ENCODE measurements at places on chromosomes 1 and 21.

DNA sequence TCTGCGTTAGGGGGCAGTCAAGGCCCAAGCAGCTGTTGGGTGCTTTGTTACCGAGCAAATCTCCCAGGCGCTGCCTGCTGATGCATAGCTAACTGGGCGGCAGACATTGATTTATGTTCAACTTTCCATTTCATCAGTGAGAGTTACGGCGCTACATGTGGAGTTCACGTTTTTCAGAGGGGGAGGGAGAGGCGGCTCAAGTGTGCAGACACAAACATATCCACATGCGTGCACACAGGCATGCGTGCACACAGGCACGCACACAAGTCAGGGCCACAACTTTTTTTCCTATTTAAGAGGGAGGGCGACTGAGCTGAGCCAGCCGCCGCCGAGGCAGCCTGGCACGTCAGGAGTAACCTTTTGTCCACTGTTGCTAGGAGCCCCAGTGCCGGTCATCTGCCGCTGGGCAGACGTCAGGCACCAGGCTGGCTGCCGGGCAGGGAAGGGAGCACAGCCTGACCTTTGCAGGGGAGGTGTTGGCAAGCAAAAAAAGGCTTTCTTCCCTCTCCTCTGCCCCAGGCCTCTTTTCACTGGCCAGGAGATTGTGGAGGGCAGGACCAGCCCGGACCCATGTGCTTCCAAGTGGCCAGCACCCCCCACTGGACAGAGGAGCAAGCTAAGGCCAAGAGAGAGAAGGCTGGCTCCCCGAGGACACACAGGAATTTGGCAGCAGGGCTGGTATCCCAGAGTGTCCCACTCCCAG lies 73.3 kb downstream of the MRPL37 start:
- DNase-seq, result no peak

DNA sequence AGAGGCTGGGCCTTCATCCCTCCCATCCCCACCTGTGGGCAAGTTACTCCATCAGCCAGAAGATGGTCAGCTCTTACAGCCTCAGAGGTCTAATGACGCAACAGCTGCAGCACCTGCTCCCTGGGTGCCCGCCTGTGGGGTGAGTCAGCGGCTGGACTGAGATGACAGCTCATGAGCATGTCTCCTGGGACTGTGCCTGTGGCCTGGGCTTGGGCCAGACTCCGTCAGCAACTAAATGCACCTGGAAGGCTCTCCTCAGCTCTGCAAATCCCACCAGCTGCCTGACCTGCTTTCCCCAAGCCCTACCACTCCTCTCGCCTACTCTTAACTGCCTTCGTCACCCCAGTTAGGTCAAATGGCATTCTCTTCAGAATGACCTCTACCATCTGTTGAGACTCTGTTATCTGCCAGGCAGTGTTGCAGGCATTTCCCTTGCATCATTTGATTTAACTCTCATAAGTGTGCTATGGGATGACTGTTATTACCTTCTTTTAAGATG lies 47.7 kb downstream of the ETS2 start:
- no peak for DNase-seq

GRCh38 chr1:183178545-183178944 lies 7.5 kb upstream of the LAMC2 start:
- no peak for DNase-seq

GRCh38 chr1:168656485-168656884 lies 72.5 kb downstream of the DPT start:
- no peak for DNase-seq

DNA sequence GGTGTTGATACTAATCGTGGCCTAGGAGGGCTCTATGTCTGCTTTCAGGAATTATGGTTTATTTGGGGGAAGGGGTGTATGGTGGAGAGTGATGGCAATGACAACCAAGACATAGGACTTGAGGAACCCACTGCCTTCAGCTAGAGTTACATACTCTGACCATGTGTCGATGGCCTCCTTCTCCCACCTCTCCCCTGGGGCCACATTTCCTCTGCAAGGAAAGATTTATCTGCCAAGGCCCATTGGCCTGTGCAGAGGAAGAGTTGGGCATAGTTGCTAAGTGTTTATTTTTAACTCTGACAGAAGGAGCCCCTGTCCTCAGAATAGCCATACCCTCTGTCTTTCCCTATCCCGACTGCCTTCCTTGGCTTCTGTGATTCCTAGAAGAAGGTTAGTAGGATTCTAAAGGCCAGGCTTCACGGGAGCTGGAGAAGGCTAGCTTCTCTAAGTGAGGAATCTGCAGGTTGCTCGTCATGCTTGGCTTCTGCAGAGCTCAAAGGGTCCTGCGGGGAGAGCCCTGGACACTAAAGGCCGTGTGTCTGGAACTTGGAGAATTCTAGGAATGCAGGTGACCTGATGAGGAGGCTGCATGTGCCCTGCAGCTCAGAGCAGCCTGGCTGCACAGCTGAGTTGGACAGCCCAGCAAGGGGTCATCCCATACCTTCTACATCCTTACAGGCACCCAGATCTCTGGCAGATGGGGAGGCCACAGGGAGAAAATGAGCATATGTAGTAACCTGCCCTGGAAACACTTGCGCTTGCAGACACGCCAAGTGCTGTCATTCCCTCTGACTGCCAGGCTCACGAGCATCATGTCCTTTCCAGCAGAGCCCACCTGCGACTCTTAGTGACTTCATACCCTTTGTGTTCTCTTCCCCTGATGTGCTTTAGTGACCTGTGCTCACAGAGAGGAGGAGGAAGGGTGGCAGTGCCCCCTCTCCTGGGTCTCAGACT lies 9.7 kb downstream of the MAPKAPK2 start:
- no peak for DNase-seq

DNA sequence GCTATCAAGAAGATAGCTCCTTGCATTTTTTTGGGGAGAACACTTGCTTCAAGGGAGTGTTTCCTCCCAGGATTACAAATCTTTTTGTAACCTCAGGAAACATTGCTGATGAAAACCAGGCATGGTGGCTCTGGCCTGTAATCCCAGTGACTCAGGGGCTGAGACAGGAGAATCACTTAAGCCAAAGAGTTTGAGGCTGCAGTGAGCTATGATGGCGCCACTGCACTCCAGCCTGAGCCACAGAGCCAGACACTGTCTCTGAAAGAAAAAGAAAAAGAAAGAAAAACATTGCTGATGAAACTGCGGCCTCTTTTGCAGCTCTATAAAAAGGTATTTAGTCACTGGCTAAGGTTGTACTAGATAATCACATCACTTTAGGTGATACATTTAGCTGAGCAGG lies 7.3 kb downstream of the RNU1-2 start:
- DNase-seq, result no peak

DNA sequence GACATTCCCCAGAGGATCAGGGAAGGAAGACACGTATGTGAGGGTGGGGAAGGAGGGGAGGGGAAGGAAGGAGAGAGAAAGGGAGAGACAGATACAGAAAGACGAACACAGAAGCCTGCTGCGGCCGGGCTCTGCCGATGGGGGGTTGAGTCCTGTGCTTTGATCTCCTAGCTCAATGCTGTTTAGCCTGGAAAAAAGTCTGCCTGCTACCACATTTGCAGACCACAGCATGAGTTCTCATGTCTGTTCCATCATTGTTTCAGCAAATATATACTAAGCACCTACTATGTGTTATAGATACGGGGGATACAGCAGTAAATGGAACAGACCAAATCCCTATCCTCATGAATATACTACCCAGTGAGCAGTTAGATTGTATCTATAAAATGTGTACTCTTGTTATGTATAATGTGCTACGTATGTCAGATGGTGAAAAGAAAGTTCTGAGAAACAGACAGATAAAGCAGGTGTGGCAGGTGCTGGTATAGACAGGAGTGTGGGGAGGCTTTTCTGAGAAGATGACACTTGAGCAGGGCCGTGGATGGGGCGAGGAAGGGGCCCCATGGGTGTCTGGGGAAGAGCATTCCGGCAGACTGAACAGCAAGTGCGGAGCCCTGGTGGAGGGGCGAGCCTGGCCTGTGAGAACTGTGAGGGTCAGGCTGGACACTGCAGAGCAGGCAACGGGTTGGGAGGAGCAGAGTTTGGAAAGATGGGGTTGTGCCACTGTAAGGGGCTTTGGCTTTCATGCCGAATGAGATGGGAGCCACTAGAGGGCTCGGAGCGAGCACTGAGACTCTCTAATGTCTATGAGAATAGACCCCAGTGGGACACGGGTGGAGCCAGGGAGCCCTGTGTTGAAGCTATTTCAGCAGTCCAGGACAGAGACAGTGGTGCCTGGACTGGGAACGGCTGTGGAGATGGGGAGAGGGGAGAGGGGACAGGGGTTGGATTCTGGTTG lies 34.1 kb downstream of the KIAA1614 start:
- no peak for DNase-seq

- no peak for DNase-seq
Observed at GRCh38 chr1:38671221-38671620, 188.4 kb downstream of the RRAGC start.

DNA sequence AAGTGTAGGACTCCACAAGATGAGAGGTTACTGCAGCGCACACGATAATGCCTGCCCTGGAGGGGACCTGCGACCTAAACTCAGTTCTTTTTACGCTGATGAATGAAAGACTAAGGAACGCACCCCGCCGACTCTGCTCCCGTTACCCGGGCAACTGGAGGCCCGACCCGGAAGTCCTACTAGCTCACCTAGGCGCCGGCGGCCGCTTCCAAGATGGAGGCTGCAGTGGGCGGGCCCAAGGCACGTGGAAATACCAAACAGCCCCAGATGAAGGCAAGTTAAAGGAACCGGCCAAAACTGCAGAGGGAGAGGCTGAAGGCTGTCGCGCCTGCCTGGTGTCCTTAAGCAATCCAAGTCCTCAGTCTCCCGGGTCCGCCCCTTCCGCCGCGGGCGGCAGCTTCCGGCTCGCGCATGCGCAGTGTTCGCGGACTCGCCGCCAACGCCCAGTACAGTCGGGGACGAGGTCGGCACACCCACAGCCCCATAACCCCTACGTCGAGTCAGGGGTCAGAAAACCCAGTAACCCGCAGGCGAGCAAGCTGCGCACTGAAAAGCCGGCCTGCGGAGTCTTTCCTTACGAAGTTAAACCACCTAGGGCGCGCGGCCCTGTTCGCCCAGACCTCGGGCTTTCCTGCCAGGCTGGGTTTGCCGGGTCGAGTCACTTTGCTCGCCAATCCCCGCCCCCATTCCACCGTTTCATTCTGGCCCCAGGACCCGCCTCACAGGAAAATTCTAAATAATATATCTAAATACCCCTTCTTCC lies at the start of gene SETD4:
TSS of gene SETD4 (minus strand) at position 368 of the 763 bp plus-strand sequence. CDS start 1,638 bp downstream, outside the sequence.
- peak; percentile 87 for DNase-seq

DNA sequence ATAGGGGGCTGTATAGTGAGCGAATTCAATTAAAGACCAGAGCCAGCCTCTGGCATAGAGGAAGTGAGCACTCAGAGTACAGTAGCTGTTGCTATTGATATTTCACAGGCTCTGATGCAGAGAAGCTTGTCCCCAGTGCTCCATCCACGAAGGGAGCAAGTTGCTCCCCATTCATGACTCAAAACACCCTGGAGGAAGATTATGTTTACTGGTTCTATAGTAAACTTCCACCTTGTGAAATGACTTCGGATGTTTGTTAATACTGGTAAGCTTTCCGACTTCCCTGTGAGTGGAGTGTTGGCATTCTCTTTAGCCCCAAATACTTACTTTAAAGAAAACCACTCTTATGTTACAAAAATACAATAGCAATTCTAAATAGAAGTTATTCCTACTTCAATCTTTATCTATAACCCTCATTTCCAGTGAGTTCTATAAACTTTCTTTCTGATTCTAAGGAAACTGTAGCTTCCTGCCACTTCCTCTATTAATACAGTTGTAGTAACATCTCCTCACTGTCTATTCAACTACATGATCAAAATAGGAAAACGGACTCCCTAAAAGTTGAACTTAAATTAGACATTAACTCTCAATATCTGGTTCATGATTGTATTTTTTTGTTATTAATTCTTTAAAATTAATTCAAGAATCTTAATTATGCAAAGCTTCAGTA lies 46.4 kb downstream of the ZNF281 start:
- DNase-seq, result no peak

DNA sequence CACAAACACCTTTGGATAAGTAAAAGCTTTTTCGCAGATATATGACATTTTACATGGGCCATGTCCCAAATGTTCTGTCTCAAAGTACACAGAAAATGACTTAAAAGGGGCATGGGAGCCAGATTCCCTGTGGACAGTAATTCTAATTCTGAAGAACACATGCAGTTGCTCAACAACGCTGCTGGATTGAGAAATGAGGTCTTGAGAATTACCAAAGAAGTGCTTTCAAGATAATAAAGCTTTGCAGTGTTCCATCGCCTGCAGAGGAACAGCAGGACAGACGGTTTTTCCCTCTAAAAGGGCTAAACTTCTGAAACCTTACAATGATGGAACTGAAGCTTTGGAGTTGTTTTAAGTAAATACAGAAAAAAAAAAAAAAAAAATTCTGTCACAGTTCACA lies 55.3 kb upstream of the HSPA13 start:
- no peak for DNase-seq

- no peak for DNase-seq
Observed at GRCh38 chr21:41610042-41610839, 102.3 kb upstream of the TMPRSS2 start.

DNA sequence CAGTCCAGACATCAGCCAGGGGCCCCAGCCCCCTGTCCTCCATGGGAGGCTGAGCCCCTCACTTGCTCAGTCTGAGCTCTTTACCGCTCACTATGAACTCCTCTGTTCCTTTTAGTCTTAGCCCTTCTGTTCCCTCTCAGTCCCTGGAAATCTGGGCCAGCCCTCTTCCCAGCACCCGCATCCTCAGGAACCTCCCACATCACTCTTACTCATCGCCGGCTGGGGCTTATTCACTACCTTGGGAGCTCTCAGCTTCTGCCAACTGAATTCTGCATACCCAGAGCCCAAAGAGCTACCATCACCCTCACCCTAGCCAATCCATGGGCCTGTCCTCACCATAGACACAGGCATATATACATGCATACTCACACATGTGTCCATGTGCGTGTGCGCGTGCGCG lies 11.5 kb downstream of the KNCN start:
- no peak for DNase-seq

GRCh38 chr1:24119859-24120756 lies 8.2 kb upstream of the MYOM3 start:
- no peak for DNase-seq

- no peak for DNase-seq
Observed at GRCh38 chr1:113874012-113874879, 2.7 kb upstream of the PTPN22 start.

- no peak for DNase-seq
Observed at GRCh38 chr1:119564548-119564947, 57.5 kb downstream of the HSD3B1 start.

GRCh38 chr1:49576327-49576901 lies 447.3 kb downstream of the AGBL4 start:
- DNase-seq, result no peak

- DNase-seq, result no peak
Observed at GRCh38 chr1:18320051-18320450, 160.7 kb upstream of the KLHDC7A start.

- DNase-seq, result no peak
Observed at GRCh38 chr21:41164981-41165655, 2.8 kb upstream of the BACE2 start.

DNA sequence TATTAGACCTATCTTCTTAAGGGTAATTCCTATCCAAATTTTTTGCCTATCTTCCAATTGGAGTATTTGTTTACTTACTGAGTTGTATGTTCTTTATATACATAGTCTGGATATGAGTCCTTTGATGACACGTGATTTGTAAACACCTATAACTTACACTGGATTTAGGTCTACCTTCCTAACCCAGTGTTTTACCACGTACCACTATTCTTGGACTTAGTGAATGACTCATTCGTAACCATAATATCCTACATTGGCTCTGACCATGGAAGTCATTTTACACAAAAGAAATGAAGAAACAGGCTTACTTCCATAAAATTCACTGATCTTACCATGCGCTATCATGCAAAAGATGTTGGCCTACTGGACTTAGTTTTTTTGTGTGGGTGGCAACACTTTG lies 23.9 kb upstream of the ZZZ3 start:
- no peak for DNase-seq

- no peak for DNase-seq
Observed at GRCh38 chr1:234934611-234935033, 194.0 kb downstream of the TOMM20 start.

Measured in stimulated activated CD4-positive, alpha-beta T cell treated with anti-CD3 and anti-CD28 coated beads, Interleukin-1b, Interleukin-23, amount 100 ng/mL, for 1 hour (primary cell).